ENCODE measurements at places on chromosomes 16 and 17.

DNA sequence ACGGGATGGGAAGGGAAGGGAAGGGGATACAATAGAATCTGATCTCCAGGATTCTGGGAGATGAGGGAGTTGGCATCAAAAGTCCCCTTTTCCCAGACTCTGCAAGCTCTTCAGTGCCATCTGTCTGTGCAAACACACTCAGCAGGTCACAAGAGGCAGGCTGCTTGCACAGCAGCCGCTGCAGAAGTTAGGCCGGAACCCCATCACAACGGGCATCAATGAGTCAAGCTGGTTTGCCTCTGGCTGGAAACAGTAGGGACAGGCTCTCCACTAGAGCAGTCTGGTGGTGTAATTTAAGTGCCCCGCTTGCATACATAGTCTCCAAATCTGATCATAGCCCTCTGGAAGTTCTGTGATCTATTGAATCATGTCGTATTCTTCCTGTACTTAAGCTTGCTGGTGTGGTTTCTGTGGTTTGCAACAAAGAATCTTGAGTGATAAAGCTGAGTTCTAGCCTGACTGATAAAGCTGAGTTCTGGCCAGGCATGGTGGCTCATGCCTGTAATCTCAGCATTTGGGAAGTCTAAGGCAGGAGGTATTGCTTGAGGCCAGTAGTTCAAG, 33.7 kb upstream of the KDM8 start:
- peak; percentile 74 for DNase-seq

GRCh38 chr17:42779936-42780850, at the start of gene WNK4:
Gene WNK4, plus strand, starts transcription at chr17:42780610. Its CDS starts 89 bp downstream, at chr17:42780699.
- DNase-seq: peak; percentile 56

GRCh38 chr17:29561554-29562517, 5.0 kb downstream of the ABHD15 start:
- DNase-seq: no peak

GRCh38 chr17:75830164-75831031, 13.8 kb downstream of the UNC13D start:
- DNase-seq: no peak

GRCh38 chr17:15257796-15258512, 7.2 kb downstream of the PMP22 start:
- no peak for DNase-seq

DNA sequence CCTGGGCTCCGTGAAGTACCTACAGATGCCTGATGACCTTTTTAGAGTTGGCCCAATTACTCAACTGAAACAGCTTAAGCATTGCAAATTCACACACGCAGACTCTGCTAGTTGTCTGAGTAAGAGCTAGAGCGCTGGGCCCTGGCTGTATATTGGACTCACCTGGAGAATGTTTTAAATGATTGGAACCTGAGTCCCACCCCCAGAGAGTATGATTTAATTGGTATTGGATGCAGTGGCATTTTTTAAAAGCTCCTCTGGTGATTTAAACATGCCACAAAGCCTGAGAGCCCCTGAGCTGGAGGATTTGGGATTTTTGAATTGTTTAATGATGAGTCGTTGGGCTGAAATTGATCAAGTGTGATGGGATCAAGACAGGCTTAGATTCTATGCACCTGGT, 143.9 kb upstream of the SDK2 start:
- DNase-seq: no peak

GRCh38 chr16:88568710-88569613, 1.2 kb upstream of the ZC3H18 start:
- DNase-seq: no peak

DNA sequence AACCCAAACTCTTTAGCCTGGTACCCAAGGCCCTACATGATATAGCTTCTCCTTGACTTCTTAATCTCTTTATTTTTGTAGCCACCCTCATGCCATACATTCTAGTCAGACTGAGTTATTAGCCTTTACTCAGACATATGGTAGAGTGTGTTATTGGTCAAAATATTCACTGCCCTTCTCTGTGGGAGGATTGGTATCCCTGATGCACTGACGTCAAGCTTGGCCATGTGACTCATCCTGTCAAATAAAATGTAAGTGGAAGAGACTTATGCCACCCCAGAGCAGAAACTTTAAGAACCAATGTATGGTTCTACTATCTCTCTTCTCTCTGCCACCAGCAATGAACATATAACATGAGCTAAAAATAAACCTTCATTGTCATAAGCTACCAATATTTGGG, 12.2 kb upstream of the BEAN1 start:
- peak; percentile 63 for DNase-seq

DNA sequence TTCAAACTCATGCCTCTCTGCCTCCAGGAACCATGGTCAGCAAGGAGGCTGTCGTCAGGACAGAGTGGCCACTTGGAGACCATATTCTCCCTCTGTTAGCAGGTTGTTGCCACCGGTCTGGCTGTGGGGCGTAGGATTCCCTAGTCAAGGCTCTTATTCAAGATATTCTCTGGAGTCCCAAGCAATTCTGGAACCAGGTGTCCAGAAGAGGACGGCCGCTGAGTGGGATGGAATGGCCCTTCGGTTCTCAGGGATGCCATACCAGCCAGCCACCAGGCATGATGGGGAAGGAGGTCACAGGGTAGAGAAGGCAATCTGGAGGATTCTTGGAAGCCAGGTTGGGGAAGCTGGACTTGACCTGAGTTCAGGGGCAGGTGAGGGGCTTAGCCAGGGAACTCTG, 173.5 kb downstream of the GSG1L start:
- DNase-seq: no peak

DNA sequence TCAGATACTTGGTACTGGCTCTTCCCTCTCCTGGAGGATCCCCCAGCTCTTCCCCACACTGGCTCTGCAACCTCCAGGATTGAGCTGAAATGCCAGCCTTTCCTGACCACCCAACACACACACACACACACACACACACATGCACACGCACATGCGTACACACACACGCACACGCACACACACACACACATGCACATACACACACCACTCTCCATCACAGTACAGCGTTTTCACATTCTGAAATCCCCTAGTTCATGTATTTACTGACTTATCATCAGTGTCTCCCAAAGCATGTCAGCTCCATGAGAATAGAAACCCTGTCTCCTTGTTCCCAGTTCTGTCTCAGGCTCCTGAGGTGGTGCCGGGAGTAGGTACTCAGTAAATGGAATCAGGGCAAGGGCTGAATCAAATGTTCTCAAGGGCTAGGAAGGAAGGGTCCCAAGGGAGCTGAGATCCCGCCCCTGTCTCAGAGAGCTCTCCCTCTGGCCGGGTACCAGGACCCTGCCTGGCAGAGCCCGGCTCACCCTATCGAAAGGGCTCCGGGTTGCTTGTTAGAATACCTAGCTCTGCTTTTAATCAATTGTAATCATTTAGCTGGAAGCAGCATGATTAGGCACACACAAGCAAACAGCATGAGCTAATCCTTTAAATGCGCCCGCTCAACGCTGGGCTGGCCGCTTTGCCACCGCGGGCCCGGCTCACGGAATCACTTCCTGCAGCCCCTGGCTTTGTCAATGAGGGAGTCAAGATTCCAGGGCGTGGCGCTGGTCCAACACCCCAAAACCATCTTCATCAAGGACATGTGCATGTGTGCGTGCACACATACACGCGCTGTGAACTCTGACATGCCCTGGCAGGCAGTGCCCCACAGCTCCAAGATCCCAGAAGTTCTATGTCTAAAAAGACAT, 140.7 kb downstream of the C16orf78 start:
- DNase-seq: no peak

GRCh38 chr17:2691069-2691871, 20.3 kb downstream of the CLUH start:
- DNase-seq: no peak

- peak; percentile 66 for DNase-seq
Measured at GRCh38 chr16:84970447-84971127, 40.7 kb downstream of the ZDHHC7 start.

- DNase-seq: no peak
Measured at GRCh38 chr16:4391631-4392381, 20.2 kb downstream of the VASN start.

- no peak for DNase-seq
Measured at GRCh38 chr17:73900516-73900915, 256.3 kb upstream of the SDK2 start.

- no peak for DNase-seq
Measured at GRCh38 chr17:50945779-50946222, 79.6 kb upstream of the TOB1 start.

- peak; percentile 26 for DNase-seq
Measured at GRCh38 chr16:1708768-1709180, 2.8 kb downstream of the MAPK8IP3 start.

- no peak for DNase-seq
Measured at GRCh38 chr16:79008869-79009179, 591.7 kb downstream of the MAF start.

DNA sequence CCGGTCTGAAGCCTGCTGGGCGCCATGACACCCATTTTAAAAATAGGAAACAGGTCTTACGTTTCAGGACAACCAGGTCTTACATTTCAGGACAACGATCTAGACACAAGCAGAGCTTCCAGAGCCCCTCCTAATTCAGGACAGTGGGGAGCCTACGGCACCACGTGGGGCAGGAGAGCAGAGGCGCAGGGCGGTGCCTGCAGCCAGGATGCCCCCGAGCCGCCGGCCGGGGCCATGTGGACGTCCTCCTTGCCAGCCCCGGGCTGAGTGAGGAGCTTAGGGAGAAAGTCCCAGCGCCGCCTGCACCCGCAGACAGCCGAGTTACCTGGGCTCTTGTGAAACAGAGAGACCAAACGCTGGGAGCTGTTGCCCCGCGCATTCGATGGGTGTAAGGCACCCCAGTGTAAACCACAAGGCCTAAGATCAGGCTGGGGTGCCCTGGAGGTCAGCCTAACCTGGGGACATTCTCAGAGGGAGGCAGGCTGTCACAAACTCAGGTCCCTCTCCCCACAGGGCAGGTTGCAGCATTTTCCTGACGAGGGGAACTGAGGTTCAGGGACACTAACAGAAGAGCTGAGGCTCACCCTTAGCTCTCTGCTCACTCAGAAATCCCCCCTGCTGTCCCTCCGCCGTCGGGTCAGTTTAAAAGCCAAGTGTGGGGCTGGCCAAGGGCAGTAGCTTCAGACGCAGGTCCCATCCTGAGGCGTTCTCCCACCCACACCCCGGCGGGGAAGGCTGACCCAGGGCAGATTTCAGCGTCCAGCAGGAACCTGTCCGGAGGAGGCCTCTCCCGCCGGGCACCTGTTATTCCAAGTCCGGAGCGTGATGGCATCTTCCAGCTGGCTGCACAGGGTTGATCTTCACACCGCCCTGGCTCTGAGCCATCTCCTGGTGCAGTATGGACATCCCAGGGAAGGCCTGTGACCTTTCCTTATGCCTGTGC, 1.8 kb upstream of the NOTUM start:
- no peak for DNase-seq

DNA sequence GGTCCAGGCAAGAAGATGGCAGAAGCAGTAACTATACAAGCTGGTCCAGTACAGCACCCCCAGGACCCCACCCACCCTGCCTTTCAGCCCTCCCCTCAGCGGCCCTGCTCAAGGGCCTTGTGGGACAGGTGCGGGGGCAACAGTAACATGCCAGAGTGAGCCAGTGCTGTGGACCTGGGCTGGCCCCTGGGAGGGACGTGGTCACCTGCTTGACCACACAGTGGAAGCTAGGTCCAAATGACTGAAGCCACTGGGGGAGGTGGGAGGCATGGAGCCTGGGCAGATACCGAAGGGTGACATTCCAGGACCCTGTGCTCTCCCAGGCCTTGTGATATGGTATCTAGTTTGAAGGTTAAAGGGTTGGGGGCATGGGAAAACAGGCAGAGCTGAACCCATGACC, 17.3 kb downstream of the ATP6V0D1 start:
- DNase-seq: no peak

- no peak for DNase-seq
Measured at GRCh38 chr16:12545792-12546342, 257.8 kb downstream of the CPPED1 start.

DNA sequence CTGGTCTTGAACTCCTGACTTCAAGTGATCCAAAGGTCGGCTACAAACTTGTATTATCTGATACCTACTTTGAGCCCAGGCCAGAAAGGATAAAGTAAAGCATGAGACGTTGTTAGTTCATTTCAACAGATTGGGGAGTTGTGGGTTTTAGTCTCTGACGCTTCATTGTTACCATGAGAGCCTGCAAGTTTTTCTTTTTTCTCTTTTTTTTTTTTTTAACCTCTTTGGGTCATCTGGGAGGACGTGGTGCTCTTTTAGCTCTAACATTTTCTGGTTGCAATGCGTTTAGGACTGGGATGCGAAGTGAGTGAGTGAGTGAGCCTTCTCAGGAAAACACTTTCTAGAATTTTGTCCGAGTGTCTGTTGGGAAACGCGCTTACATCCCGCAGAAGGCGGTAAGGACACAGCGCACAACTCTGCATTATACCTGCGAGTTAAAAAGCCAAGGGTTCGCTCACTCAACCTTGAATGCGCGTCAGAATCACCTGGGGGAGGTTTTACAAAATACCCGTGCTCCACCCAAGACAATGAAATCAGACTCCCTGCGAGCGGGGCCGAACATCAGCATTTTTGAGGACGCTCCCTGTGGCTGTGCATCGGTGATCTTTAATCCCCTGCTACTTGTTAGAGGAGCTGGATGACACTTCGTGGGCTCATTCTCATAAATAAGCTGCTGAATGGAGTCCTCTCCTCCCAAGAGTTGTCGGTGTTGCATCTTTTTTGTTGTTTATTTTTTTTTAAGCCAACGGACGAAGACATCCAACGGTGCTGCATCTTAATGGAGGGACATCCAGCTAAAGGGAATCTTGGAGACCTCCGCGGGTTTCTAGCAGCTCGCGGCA, 629 bp upstream of the RNF135 start:
- DNase-seq: peak; percentile 13

GRCh38 chr16:62256406-62256805, 220.2 kb upstream of the CDH8 start:
- DNase-seq: no peak

GRCh38 chr16:85153046-85153445, 40.8 kb upstream of the CIBAR2 start:
- DNase-seq: no peak

- no peak for DNase-seq
Measured at GRCh38 chr17:57600074-57600473, 145.0 kb downstream of the CCDC182 start.

- DNase-seq: no peak
Measured at GRCh38 chr17:3911271-3912053, 4.8 kb downstream of the P2RX1 start.

GRCh38 chr16:78528265-78528664, 428.8 kb downstream of the WWOX start:
- no peak for DNase-seq

GRCh38 chr17:9900044-9900594, 5.0 kb downstream of the RCVRN start:
- peak; percentile 69 for DNase-seq

DNA sequence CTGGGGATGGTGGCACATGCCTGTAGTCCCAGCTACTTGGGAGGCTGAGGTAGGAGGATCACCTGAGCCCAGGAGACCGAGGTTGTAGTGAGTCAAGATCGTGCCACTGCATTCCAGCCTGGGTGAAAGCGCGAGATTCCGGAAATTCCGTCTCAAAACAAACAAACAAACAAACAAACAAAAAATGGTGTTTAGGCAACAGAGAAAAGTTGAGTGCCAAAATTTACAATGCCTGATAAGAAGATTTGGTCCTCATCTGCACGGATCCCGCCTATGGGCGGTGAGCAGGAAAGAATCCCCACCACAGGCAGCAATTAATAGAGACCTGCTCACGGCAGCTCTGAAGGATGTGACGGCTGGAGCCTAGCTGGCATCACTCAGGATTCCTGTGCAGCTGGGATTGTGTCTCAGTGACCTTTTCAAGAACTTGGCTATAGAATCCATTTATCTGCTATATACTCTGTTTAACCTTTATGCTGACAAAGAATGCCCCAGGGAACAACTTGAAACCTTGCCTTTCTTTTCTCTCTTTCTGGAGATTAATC, 14.0 kb upstream of the TEX2 start:
- no peak for DNase-seq

GRCh38 chr16:16857012-16857411, 478.1 kb downstream of the NPIPA7 start:
- no peak for DNase-seq

All from fibroblast of skin of abdomen (primary cell).